ENCODE measurements at places on chromosomes 2 and 18.

DNA sequence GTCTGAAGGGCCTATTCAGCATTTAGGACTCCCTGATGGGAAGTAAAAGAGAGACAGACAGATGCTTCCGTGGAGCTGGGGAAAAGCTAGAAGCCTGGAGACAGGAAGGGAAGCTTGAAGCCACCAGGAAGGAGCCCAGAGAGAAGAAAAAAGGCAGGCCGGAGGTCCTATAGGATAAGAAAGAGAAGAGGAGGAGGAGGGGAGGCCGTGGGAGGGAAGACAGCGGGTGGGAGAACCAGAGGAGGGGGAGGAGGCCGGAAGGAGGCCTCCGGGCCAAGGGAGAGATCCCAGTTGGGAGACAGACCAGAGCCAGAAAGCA, 107.1 kb upstream of the PKDCC start:
- DNase-seq, result no peak

DNA sequence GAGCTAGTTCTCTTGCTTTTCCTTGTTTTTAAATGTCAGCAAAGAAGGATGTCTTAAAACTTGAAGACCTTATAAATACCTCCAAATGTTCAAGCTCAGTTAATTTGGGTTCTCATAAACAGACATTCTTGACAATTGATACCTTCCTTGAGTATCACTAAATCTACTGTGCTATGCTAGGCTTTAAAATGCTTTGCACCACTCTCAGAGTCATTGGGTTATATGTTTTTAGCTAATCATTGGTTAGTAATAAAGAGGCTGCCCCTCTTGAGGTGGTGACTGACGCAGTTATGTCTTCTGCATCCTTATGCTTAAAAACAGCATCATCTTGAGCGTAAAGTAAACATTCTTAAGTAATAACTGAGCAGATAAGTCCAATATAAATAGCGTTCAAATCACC, 276.0 kb downstream of the AGPS start:
- DNase-seq, result no peak

GRCh38 chr2:11683966-11684365, 14.0 kb upstream of the NTSR2 start:
- no peak for DNase-seq

DNA sequence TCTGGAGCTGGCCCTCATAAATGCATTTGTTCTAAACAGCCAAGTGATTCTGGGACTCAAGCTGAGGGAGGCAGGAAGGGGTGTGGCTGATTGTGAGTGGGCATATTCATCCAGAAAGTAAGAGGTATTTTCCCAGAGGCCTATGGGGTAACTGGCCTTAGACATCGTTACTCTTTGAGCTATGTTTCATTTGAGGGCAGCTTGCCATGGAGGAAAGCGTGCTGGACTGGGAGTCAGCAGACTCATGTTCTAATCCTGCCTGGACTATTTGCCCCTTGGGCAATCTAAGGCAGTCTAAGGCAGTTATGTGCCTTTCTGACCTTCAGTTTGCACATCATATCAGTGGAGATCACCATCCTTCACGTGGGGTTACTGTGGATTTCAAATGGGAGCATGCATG, 93.5 kb upstream of the SLC14A2 start:
- no peak for DNase-seq

DNA sequence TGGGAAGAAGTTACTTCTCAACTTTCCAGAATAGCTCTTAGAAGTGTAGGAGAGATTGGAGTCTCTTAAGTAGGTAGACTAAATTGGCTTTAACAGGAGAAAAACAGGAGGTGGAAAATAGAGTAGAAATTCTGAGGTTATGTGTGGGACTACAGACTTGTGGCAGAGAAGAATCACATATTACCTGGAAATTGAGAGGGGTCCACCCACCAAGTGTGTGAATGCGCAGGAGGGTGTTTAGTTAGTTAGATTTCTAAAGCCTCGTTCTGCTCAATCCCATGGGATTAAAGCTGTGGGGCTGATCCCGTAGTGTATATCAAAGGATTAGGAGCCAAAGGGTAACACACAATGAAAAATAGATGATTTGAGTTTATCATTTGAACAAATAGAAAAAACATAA, 319.1 kb downstream of the TRIB2 start:
- no peak for DNase-seq

All from NCI-H1417 (cell line).